ENCODE measurements at places on chromosomes 5 and 9. TPM values are rescaled to one million over a fixed set of nuclear protein-coding genes. Genes with fewer than 3 reads are reported as not detected.

Gene CHMP5
- 65.9 TPM for total RNA-seq

Gene LMX1B
- not detected for total RNA-seq

Gene WDR31
- 2.0 TPM for total RNA-seq

Gene SLC6A19
- not detected for total RNA-seq

Gene FOXI1
- not detected for total RNA-seq

Gene LECT2
- total RNA-seq = not detected

Gene EGFLAM
- 0.08 TPM for total RNA-seq

Gene PCDHB12
- 6.2 TPM for total RNA-seq

Gene NR5A1
- not detected for total RNA-seq

Gene CCNJL
- total RNA-seq = 12.9 TPM

Gene FGD3
- total RNA-seq = not detected

Gene ZNF300
- total RNA-seq = 3.0 TPM

Gene CCDC192
- not detected for total RNA-seq

Gene ANKRD31
- not detected for total RNA-seq

Gene BNC2
- 1.6 TPM for total RNA-seq

Gene HRCT1
- total RNA-seq = 0.63 TPM

Gene EQTN
- total RNA-seq = not detected

Gene STPG3
- total RNA-seq = not detected

Gene GARIN3
- not detected for total RNA-seq

Gene PCDHGB1
- total RNA-seq = 0.79 TPM
